ENCODE measurements at places on chromosomes 12 and 14.

- DNase-seq = no peak
These were observed 13.9 kb downstream of the NKX2-1 start for GRCh38 chr14:36505892-36506731.

- DNase-seq = no peak
These were observed 108.4 kb downstream of the EMP1 start for GRCh38 chr12:13304924-13305323.

DNA sequence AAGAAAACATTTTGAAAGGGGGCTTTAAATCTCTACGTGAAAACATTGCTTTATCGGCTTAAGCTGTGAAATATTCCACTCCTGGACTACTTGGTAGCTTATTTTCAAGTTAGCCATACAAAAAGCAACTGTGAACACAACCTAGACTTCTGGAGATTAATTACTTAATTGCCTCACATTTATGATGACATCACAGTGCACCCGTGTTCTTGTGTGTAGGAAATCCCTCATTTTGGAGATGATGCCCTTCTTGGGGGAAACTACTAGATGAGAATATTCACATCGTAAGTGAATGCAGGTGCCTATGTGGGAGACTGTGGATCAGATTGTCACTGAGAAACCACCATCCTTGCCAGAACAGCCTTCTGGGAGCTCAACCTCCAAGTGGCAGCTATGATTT lies 10.5 kb upstream of the B4GALNT3 start:
- DNase-seq = no peak

DNA sequence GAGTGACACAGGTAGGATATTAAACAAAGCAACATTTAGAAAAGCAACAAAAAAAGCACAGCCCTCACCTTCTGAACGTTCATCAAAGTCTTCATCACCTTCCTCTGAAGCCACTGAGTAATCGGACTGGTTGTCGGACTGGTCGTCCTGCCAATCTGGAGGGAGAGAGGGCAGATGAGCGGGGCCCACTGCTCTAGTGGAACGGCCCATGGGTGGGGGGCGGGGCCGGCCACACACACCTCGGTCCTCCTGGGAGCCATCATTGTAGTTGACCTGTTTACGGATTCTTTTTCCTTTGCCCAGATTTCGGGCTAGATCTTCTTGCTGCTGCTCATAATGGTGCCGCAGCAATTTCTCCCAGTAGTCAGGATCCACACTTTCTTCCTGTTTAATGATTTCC lies 14.9 kb upstream of the NOP2 start:
- no peak for DNase-seq

GRCh38 chr14:50447461-50447860 lies 50.8 kb upstream of the CDKL1 start:
- DNase-seq = no peak

GRCh38 chr12:124765581-124766489 lies 97.8 kb downstream of the SCARB1 start:
- no peak for DNase-seq

DNA sequence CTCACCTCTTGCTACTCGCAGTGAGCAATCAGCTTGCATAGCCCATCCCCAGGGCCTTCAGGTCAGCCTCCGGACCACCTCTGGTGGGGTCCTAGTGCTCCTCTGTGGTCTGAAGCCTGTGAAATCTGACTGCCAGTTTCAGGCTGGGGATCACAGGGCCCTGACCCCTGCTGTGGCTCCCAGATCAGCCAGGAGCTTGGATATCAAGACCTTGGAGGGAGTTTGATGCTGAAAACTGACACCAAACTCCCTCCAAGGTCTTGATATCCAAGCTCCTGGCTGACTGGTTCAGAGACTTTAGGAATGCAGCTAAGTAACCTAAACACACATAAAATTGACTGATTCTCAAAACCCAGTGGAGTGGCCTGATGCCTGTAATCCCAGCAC lies 19.8 kb upstream of the DHRS4 start:
- DNase-seq = no peak

- no peak for DNase-seq
These were observed 11.2 kb upstream of the PLD4 start for GRCh38 chr14:104913435-104913834.

GRCh38 chr14:92645841-92646478 lies 102.5 kb downstream of the LGMN start:
- no peak for DNase-seq

DNA sequence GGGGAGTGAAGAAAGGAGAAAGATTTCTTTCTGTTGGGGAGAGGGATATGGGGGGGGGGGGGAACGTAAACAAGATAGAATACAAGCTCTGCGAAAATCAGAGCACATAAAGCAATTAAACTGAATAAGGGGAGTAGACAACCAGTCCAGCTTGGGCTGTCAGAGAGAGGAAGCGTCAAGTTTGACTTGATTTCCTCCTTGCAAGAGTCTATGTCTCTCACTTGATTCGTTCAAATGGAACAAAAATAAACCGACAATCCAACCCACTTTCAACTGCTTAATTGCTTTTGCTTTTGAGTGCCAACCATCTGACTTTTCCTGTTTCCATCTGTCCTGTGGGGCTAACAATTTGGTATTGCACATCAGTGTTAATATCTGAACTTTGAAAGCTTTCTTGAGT lies 942 bp downstream of the SYT1 start:
- no peak for DNase-seq
